Dorsolateral prefrontal cortex (tissue), 122 donors: ENCODE measurements at places on chromosomes 4 and X. TPM values are rescaled to one million over a fixed set of nuclear protein-coding genes. Genes with fewer than 3 reads are reported as not detected.

DNA sequence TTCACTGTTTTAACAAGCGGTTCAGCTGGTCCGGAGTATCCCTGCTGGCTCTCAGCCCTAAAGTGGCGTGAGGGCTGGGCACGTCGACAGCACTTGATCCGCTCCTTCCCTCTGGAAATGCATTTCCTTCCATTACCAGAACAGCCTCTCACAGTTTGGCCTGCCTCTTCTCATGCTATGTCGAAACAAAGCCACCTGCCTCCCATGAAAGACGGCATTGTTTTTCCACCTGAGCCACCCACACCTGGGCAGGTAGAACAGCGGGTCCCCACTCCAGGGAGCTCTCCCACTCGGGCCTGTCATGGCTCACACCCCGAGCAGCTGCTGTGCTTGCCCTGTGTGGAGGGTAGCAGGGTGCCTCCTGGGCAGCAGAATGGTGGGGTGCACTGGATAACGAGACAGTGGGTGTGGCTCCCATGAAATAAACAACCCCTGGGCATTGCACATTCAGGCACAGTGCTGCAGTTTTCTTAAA lies 86.2 kb downstream of the FHDC1 start:
- no peak for DNase-seq

SNCA gene
- 150 TPM for total RNA-seq

PIN4 gene
- total RNA-seq, result 12.8 TPM

SPRY1 gene
- 11.5 TPM for total RNA-seq

INPP4B gene
- total RNA-seq, result 32.5 TPM
